Stimulated activated CD8-positive, alpha-beta memory T cell treated with anti-CD3 and anti-CD28 coated beads, Interleukin-12 subunit alpha, Interleukin-12 subunit beta, amount 100 ng/mL, for 1 hour (primary cell): ENCODE measurements at places on chromosomes 6 and 20.

DNA sequence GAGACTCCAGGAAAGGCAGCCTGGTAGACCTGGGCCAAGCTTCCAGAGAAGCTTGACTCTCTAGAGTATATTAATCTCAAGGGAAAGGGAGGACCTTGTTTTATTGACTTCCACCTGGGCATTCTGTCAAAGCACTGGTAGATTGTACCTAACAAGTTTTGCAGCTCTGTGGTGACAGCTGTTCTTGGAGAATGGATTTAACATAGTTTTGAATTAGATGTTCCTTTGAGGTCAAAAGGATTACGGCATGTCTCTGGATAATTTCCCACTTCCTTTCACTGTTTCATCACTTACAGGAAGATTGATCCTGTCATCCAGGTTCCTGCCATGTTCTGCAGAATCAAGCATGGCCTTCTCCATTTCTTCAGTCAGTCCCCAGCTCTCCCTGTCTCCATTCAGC lies 246.0 kb downstream of the PHACTR1 start:
- DNase-seq, result no peak

DNA sequence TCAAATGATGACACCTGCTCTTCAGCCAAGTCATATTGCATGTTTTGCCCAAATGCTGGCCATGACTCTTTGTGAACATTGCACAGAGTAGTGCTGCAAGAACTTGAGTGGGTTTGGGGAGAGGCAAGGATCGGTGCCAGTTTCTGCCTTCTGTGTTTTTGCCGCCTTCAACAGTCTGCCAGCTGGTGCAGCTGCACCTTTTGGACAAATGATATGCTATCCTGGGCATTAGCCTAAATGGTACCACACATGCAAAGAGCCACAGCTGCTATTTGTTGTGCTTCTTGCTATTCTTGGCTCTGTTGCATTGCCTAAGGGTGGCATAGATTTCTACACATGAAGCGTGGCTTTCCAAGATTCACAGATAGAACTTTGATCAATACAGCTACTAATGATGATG lies 189.0 kb upstream of the CCN2 start:
- no peak for DNase-seq

GRCh38 chr6:3022765-3023662 lies 23.3 kb downstream of the NQO2 start:
- DNase-seq, result peak; percentile 37

- DNase-seq, result no peak
Observed at GRCh38 chr20:23141450-23142161, 55.5 kb upstream of the CD93 start.

- no peak for DNase-seq
Observed at GRCh38 chr6:36276581-36277536, 7.0 kb downstream of the PNPLA1 start.

DNA sequence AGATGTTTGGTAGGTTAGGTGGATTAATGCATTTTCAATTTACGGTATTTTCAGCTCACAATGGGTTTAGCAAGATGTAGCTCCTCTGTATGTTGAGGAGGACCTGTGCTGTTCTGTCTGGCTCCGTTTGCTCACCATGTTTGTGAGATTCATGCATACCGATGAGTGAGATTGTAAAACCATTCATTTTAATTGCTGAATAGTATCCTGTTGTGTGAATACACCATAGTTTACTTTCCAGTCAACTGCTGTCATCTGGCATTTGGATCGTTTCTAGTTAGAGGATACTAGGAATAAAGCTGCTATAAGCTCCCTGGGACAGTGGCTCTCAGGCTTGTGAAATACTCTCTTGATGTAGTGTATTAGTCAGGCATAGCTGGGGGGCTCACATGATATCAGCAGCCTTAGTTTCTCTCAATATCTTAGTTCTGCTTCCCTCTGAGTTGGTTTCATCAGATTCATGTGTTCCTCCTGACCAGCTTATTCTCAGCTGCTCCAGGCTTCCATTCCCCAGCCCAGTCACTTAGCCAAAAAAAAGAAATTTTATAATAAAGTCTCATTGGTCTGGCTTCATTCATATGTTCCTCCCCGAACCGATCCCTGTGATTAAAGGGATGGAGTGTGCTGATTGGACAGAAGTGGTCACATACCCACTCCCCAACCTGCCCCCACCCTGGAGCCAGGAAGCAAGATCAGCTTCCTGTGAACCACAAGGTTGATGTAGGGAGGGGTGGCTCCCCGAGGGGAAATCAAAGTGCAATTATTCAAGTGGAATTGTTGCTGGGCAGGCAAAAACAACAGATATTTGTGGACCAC lies 10.9 kb upstream of the B4GALT5 start:
- DNase-seq, result no peak

GRCh38 chr20:47346172-47346571 lies 10.3 kb downstream of the ZMYND8 start:
- DNase-seq, result no peak

- no peak for DNase-seq
Observed at GRCh38 chr20:8880085-8880853, 188.6 kb upstream of the PLCB4 start.

GRCh38 chr6:110852773-110853172 lies 21.8 kb upstream of the AMD1 start:
- DNase-seq, result no peak

- no peak for DNase-seq
Observed at GRCh38 chr6:93420163-93420795, 920 bp upstream of the EPHA7 start.

GRCh38 chr6:5343998-5344397 lies 82.7 kb downstream of the FARS2 start:
- DNase-seq, result no peak

GRCh38 chr6:111113336-111114086 lies 26.2 kb downstream of the SLC16A10 start:
- DNase-seq, result no peak

- no peak for DNase-seq
Observed at GRCh38 chr6:165511807-165512206, 151.2 kb downstream of the PDE10A start.

DNA sequence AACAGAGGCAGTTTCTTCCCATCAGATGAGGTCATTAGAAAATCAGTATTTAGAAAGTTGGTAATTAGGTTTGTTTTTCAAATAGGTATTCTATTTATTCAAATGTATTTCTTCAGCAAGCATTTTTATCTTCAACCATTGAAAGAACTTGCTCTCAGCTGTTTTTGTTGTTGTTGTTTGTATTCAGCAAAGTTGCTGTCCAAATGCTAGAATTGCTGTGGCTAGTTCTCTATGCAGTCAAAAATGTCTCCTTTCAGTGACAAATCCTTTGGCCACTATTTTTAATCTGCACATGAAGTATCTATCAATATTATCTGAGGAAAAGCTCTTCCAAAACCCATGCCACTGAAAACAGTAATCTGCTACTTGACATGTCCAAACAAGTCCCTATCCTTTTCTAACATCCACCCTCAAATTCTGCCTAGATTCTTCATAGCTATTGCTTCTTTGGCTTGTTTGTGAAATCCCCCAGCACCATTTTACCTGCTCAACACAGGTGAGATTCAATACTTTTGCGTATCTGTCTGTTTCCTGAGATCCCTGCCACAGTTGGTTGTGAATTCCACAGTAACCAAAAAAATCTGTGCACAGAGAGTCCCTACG lies 1005.4 kb downstream of the GRIK2 start:
- no peak for DNase-seq

DNA sequence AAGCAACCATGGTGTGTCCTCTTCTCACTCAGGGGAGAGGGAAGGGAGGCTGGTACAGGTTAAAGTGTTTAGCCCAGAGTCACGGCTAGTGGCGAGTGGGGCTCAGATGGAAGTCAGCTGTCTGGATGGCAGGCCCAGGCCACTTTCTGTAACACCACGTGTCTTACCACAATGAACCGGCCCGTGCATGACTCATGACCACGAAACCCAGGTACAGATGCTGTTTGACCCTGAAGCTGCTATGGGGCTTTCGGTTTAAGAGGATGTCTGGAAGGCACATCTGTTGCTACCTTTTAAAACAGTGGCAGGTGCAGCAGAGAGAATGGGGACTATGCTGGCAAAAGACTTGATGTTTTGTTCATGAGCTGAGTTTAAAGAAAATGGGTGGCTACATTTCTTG lies 36.5 kb upstream of the MPC1 start:
- peak; percentile 46 for DNase-seq

GRCh38 chr20:57440678-57441509 lies 49.7 kb downstream of the RBM38 start:
- DNase-seq, result no peak
